ENCODE measurements at places on chromosomes 4 and X.

GRCh38 chr4:74471264-74471663 lies 26.3 kb downstream of the AREG start:
- DNase-seq: no peak

DNA sequence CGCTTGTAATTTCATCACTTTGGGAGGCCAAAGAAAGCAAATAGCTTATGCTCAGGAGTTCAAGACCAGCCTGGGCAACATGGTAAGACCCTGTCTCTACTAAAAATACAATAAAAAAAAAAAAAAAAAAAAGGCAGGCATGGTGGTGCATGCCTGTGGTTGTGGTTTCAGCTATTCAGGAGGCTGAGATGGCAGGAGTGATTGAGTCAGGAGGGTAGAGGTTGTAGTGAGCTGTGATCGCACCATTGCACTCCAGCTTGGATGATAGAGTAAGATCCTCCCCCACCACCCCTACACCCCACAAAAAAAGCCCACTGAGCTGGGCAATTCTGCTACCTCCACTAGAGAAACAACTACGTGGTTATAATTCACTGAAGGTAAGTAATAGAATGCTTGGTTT lies 118.8 kb upstream of the PCDH18 start:
- no peak for DNase-seq

GRCh38 chr4:12658146-12658545 lies 826.0 kb downstream of the RAB28 start:
- no peak for DNase-seq

GRCh38 chr4:54727346-54727745 lies 69.6 kb downstream of the KIT start:
- no peak for DNase-seq

- DNase-seq: peak; percentile 32
These were observed 618 bp downstream of the RBBP7 start for GRCh38 chrX:16869393-16870094.

GRCh38 chrX:25663701-25664100 lies 474.4 kb upstream of the MAGEB18 start:
- DNase-seq: no peak

- DNase-seq: no peak
These were observed 30.6 kb upstream of the GTPBP6 start for GRCh38 chrX:349196-349595.

DNA sequence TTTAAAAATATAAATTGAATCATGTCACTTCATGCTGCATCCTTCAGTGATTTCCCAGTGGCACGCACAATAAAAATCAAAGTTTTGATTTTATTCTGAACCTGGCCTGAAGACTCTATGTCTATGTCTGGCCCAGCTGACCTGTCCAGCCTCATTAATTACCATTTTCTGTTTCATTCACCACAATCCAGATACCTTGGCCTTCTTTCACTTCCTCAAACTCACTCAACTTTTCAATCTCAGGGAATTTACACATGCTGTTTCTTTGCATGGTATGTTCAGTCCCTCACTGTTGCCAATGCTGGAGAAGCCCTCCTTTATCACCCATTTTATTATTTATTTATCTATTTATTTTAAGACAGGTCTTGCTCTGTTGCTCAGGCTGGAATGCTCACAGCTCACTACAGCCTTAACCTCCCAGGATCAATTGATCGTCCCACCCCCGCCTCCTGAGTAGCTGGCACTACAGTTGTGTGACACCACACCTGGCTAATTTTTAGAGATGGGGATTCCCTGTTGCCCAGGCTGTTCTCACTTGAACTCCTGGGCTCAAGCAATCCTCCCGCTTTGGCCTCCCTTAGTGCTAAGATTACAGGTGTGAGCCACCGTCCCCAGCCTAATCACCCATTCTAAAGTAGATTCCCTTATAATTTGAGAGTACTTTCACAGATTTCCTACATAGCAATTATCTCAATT lies 43.1 kb downstream of the ZGRF1 start:
- DNase-seq: no peak

DNA sequence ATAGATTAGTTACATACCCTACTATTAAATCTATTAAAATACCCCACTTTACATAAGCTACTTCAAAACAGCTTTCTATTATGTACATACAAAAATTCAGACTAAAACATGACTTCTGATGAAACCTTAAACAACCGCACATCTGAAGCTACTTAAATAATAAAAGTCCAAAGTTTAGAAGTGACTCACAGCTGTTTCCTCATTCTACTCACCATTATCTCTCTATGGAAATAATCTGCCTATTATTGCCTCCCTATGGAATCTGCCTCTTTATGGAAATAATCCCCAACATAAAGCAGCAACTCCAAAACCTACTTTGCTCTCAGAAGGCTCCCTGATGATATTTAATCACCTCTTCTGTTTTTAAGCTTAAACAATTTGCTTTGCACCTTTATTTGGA lies 15.7 kb upstream of the BANK1 start:
- DNase-seq: no peak

GRCh38 chr4:119707336-119707735 lies 78.7 kb upstream of the PDE5A start:
- no peak for DNase-seq

GRCh38 chr4:80183250-80184052 lies 13.9 kb upstream of the PRDM8 start:
- DNase-seq: peak; percentile 19

- DNase-seq: no peak
These were observed 554.6 kb upstream of the BOD1L1 start for GRCh38 chr4:14182148-14182547.

DNA sequence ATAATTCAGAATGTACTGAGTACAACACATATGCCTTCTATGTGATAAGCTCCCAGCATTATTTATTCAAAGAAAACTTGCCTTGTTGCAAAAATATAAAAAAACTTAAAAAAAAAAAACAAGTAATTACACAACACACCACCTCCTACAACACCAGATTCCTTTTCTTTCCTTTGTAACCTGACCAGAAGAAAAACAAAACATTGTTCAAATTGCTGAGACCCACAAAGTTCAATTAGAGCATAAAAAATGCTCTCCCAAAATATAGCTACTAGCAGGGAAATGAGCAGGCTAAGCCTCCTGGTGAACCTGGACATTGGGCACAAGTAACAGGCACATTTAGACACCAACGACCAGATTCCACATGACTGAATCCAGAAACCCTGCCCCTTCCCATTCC lies 38.3 kb downstream of the MECP2 start:
- no peak for DNase-seq

GRCh38 chr4:39937683-39938268 lies 39.9 kb downstream of the PDS5A start:
- no peak for DNase-seq

DNA sequence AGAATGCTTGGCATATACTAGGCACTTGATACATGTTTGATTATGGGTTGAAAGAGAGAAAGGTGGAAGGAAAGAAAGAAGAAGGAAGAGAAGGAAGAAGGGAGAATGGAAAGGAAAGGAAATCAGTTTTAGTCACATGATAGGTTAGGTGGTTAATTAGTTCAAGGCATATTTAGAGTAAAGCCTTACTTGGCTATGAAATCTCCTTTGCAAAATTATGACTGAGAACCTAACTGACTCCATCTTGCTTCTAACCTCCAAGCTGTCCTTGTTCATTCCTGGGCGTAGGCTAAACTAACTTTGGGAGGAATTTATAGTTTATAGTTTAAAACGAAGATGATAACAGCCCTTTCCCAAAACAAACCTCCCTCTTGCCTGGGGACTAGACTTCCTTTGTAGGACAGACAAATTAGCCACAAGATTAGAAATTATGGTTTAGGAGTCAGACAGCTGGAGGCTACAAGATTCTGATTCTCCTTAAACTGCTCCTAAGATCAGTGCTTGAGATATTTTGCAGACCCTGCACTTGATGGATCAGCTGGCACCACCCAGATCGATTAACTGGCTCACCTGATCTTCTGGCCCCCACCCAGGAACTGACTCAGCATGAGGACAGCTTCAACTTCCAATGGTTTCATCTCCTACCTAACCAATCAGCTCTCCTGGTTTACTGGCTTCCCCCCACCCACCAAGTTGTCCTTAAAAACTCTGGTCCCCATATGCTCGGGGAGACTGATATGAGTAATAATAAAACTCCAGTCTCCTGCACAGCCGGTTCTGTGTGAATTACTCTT lies 55.0 kb downstream of the TXK start:
- DNase-seq: no peak

- no peak for DNase-seq
These were observed 13.2 kb downstream of the GPC4 start for GRCh38 chrX:133402042-133402453.

DNA sequence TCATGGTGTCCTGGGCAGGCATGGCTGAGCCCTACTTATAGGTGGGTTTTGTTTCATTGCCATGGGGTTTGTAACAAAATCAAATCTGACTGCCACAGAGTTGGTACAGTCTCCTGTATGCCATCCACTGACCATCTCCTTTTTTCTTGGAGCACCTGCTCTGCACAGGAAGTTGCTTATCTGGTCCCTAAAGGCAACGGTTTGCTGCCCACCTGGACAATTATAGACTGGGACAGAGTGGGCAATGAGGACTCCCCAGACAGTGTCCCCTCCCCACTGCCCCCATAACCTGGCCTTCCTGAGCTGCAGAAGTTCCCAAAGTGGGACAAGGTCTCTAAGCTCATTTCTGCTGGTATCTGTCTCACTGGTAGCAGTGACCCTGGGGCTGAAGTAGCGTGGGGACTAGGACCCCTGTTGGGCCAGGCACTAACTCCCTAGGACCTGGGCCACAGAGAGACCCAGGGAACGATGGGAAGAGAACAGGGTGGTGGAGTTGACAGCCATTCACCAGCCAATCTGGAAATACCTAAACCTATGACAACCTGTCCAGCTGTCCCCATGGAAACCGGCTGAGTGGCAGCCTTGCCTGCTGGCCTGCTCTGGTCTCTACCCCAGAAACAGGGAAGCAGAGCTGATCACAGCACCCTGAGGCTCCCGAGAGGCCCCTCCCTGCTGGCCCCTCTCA lies 64.7 kb downstream of the WFS1 start:
- DNase-seq: no peak
